ENCODE measurements at places on chromosomes 1 and 21.

DNA sequence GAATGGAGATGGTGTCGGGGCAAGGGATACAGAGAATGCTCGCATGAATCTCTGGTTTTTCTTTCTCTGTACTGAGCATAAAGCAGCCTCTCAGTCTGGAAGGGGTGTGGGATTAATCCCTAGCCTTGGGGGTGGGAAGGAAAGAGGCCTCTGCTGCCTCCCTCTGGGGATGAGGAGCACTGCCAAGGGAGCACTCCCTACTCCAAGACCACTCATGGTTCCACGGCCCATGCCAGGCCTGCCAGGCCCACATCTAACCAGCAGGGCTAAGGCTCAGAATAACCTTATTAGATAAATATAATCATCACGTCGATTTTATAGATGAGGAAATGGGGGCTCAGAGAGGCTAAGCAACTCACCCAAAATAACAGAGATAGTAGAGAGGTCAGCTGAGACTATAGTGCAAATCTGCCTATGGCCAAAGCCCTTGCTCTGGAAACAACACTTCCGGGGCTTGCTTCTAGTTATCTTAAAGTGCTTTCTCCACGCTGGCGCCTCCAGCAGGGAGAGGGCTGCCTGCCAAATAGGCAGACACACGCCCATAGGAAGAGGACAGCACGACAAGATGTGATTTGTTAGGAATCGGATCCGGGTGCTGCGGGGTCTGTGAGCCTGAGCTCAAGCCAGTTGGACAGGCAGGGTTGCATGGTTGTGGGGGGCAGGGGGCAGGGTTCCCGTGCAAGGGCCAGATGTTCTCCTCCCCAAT lies 522 bp downstream of the TEX35 start:
- DNase-seq: no peak

DNA sequence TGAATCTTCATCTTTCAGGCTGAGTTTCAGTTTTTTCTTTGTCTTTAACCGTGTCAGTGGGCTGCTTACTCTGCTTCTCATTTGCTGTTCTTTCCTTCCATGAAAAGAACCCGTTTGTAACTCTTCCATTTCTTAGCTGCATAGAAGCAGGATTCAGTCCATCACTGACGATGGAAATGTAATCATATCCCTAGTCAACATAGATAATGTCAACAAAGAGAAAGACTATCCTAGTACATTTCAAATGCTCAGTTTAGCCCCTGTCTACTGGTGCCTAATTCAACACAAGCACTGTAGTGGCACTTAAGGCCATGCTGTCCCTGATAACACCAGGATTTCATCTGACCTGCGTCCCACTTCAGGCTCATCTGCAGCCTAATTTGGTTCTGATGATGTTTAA lies 376 bp downstream of the GBP1 start:
- DNase-seq: no peak

- no peak for DNase-seq
These were observed 63.5 kb downstream of the CRB1 start for GRCh38 chr1:197331565-197331964.

- DNase-seq: no peak
These were observed 5.8 kb downstream of the ATP5PO start for GRCh38 chr21:33909756-33910155.

DNA sequence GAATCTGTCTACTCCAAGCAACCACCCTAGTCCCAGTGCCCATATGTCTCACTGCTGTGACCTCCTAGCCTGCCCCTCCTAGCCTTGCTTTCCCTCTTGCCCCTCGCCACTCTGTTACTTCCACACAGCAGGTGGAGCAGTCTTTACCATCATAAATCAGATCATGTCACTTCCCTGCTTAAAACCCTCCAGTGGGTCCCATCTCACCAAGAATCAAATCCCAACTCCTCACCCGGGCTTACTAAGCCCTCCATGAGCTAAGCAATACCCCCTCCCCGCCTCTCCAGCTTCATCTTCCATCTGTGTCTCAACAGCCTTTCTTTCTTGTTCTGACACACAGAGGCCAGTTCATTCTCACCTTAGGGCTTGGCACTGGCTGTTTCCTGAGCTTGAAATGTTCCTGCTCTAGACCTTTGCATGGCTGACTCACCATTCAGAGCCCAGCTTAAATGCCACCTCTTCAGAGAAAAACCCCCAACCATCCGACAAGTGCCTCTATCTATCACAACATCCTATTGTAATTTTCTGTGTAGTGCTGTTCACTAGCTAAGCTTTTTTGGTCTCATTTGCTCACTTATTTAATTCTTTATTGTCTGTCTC lies 22.3 kb downstream of the KNCN start:
- no peak for DNase-seq

DNA sequence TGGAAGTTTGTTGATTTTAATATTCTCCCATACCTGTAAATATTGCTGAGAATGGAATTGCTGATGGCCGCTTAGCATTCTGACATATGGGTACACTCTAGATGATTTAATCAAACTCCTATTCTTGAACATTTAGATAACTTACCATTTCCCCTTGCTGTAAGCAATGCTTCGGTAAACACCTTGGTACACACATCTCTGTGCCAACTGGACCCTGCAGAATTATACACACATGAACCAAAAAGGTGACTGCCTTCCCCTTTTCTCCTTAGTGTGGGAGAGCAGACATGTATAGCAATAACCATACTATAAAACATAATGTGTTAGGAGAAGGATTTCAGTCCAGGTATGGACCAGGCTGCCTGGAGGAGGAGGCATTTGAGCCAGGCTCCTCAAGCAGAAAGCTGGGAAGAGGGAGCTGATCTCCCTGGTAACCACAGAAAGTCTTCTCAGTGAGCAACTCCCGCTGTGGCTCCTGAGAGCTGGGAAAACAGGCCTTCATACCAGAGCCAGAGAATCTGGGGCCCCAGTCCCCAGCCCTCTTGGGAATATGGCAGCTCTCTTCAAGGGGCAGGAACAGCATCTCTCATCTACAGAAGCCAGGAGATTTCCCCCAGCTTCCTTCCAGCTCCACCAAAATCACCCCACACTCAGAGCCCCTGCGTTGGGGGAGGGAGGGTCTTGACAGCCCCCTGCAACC lies 33.9 kb upstream of the CSF1 start:
- DNase-seq: no peak

DNA sequence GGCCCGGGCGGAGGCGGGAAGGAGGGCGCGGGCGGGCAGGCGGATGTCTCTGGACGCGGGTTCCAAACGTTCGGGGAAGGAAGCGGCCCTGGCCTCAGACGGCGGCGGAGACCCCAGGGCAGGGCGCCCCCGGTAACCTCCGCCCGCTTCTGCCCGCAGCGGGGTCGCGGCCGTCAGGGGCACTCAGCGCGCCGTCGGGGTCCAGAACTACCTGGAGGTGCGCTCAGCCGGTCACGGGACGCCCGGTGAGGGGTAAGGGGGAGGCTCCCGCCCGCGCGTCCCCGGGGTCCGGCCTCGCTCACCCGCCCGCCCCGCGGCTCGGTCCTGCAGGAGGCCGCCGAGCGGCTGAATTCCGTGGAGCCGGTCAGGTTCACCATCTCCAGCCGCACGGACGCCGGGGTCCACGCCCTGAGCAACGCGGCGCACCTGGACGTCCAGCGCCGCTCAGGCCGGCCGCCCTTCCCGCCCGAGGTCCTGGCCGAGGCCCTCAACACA lies 406 bp downstream of the PUSL1 start:
- DNase-seq: no peak

GRCh38 chr1:103546496-103546895 lies 21.0 kb downstream of the RNPC3 start:
- no peak for DNase-seq

DNA sequence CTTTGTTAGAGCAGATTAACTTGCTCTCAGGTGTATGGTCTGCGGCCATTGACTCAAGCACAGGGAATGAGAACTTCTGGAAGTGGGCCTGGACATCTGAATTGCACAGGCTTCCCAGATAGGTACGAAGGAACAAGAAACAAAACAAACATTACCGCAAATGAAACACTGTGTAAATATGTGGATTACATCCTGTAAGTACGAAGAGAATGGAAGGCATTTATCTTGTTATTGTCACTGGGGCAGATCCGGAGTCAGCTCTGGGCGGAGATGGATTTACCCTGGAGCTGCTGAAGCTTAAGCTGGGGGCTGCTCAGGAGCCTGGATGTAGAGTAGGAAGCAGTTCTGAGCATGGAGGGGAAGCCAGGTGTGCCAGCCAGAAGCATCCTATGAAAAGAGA lies 6.8 kb downstream of the HES2 start:
- no peak for DNase-seq

DNA sequence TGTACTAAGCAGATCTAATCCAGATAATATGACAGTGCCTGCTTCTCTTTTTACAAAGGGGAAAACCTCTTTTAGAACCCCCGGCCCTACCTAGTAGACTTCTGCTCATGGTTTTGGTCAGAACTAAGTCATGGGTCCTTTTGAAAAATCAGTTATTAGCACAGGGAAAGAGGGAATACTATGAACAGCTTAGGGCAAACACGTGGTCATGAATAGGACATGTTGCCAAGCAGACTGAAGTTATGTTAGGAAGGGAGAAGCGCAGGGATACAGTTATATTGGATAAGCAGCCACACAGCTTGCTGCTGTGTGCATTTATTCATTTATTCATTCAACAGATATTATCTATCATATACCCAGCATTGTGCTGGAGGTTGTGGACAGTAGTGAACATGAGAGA lies 25.3 kb upstream of the IGSF3 start:
- DNase-seq: no peak

Data from stimulated activated CD4-positive, alpha-beta T cell treated with anti-CD3 and anti-CD28 coated beads, Interleukin-2, amount 100 ng/mL, for 4 hours (primary cell).